Activated naive CD8-positive, alpha-beta T cell treated with anti-CD3 and anti-CD28 coated beads, Interleukin-2, amount 50 U/mL, for 16 hours (primary cell): ENCODE measurements at places on chromosomes 12 and 14.

DNA sequence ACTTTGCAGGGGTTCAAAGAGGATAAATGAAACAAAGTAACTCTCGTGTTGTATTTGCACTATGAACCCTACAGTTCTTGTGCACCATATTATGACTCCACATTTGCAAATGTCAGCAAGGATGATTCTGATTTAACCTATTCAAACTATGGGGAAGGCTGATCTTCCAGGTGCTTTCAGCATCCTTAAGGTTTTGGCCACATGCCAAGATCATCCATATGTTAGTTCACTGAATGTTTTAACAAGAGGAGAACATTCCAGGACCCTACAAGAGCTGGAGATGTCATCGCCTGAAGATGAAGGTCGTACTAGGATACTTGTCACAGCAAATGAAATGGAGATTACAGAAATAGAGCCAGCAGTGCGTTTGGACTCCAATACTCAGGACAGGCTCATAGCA is 114.2 kb downstream of the DHRS2 start:
- DNase-seq: no peak

DNA sequence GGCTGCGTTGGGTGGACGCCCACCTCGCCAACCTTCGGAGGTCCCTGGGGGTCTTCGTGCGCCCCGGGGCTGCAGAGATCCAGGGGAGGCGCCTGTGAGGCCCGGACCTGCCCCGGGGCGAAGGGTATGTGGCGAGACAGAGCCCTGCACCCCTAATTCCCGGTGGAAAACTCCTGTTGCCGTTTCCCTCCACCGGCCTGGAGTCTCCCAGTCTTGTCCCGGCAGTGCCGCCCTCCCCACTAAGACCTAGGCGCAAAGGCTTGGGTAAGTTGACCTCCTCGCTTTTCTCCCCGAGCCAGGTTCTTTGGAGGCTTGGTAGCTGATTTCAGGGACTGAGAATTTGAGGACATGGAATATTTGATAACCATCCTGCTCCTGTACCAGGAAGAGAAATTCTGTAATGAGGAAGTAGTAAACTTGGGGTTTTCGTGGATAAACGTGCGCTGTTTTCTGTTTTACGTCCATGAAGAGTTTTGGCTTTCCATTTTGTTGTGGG is 530 bp downstream of the APAF1 start:
- no peak for DNase-seq

DNA sequence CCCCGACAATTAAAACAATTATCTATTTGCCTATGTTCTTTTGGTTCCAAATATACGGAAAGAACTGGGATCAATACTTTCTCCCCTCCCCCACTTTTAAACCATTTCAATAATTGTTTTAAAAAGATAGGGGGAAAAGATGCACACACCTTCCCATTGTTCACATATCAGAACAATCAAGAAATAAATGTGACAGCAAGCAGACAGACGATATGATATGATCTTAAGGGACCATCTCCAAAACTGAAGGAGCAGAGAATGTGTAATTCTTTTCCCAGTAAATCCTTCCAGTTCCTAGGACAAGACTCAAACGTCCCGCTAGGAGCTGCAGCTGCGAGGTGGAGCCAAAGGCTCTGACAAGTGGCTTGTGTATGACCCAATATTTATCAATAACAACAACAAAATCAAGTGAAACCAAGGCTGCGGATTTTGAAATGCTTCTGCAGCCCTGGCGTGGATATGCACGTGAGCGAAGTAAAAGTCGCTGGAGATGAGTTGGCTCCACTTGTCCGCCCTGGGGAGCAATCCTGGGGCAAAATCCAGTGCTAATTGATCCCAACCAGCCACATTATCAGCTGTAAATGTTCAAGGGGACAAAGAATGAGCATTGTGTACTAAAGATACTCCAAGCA is 8.2 kb upstream of the FOXG1 start:
- DNase-seq: no peak

GRCh38 chr12:24302708-24303107 is 353.2 kb upstream of the SOX5 start:
- DNase-seq: no peak

GRCh38 chr14:33564774-33565630 is 385.9 kb downstream of the EGLN3 start:
- no peak for DNase-seq

GRCh38 chr14:69460093-69460701 is 24.3 kb upstream of the PLEKHD1 start:
- peak; percentile 26 for DNase-seq

GRCh38 chr12:92467886-92468285 is 234.9 kb upstream of the PLEKHG7 start:
- DNase-seq: no peak

DNA sequence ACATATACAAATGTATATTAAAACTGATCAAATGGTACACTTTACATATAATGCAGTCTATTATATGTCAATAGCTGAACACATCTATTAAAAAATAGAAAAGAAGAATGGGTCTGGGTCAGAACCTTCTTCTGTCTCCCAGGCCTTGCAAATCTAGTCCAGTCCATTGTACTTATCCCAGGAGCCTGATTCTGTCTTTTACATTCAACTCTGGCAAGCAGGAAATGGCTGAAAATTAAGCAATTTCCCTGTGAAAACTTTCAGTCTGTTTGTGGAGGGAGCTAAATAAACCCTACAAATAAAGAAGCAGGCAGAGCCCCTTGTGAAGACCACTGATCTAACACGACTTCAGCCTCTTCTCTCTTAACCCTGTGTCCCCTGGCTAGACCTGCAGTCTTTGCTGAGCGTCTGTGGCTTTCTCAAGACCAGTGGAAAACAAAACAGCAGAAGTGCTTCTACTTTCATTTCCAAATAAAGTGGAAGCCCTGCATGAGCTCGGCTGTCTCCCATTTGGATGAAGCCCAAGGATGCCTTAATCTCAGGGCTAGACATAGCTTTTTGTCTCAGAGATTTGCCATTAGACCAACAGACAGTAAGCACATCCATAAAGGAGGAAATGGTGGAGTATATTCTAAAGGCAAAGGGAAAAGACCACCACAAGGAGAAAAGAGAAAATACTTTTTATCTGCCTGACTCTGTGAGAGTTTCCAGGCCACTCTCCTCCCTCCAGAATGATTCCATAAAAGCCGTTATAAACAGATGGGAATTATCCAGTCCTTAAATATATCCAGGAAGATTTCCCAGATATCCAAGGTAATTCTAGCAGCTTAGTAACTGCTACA is 48.2 kb downstream of the CRACR2A start:
- DNase-seq: no peak
